ENCODE measurements at places on chromosomes 6 and 20. TPM values are rescaled to one million over a fixed set of nuclear protein-coding genes. Genes with fewer than 3 reads are reported as not detected.

The PPP1R11 gene
- total RNA-seq: 12.3 TPM

The ENTPD6 gene
- total RNA-seq: 54.0 TPM

The CLPSL1 gene
- total RNA-seq: not detected

The SLC22A7 gene
- total RNA-seq: not detected

The FLRT3 gene
- 1.6 TPM for total RNA-seq

The KIF13A gene
- total RNA-seq: 56.8 TPM

The TXLNB gene
- total RNA-seq: 1.9 TPM

The PNPLA1 gene
- total RNA-seq: not detected

The BPI gene
- total RNA-seq: 0.32 TPM

The C20orf144 gene
- under 0.01 TPM for total RNA-seq

The ERVFRD-1 gene
- not detected for total RNA-seq

The PLAGL1 gene
- total RNA-seq: 19.4 TPM

The IMPG1 gene
- total RNA-seq: not detected

The FAM209B gene
- not detected for total RNA-seq

The CDK5RAP1 gene
- 19.0 TPM for total RNA-seq

The TBXT gene
- total RNA-seq: not detected

The ERGIC3 gene
- total RNA-seq: 670 TPM

The KHDC1 gene
- 4.6 TPM for total RNA-seq

The MTFR2 gene
- 0.16 TPM for total RNA-seq

The PLAGL2 gene
- total RNA-seq: 1.1 TPM

The SSTR4 gene
- not detected for total RNA-seq

The PSORS1C2 gene
- total RNA-seq: not detected

The TRIM31 gene
- not detected for total RNA-seq

The CCM2L gene
- total RNA-seq: not detected

The LY6G6D gene
- not detected for total RNA-seq

The RPS6KA2 gene
- 38.1 TPM for total RNA-seq

The UFL1 gene
- total RNA-seq: 29.5 TPM

The ZNF831 gene
- not detected for total RNA-seq

The RIPOR2 gene
- total RNA-seq: 0.34 TPM

The SLC24A3 gene
- total RNA-seq: not detected

The ANKEF1 gene
- total RNA-seq: 1.7 TPM

The L3MBTL3 gene
- total RNA-seq: 12.3 TPM

The ECT2L gene
- total RNA-seq: 0.09 TPM

The ELOVL4 gene
- total RNA-seq: 7.3 TPM

The NOX3 gene
- not detected for total RNA-seq

The RIPK1 gene
- total RNA-seq: 22.0 TPM

The TFAP2D gene
- not detected for total RNA-seq

The HLA-DQB1 gene
- total RNA-seq: not detected

The MARCKS gene
- total RNA-seq: 26.4 TPM

Measured in bronchial smooth muscle cell (primary cell).